ENCODE measurements at places on chromosomes 2 and 18.

DNA sequence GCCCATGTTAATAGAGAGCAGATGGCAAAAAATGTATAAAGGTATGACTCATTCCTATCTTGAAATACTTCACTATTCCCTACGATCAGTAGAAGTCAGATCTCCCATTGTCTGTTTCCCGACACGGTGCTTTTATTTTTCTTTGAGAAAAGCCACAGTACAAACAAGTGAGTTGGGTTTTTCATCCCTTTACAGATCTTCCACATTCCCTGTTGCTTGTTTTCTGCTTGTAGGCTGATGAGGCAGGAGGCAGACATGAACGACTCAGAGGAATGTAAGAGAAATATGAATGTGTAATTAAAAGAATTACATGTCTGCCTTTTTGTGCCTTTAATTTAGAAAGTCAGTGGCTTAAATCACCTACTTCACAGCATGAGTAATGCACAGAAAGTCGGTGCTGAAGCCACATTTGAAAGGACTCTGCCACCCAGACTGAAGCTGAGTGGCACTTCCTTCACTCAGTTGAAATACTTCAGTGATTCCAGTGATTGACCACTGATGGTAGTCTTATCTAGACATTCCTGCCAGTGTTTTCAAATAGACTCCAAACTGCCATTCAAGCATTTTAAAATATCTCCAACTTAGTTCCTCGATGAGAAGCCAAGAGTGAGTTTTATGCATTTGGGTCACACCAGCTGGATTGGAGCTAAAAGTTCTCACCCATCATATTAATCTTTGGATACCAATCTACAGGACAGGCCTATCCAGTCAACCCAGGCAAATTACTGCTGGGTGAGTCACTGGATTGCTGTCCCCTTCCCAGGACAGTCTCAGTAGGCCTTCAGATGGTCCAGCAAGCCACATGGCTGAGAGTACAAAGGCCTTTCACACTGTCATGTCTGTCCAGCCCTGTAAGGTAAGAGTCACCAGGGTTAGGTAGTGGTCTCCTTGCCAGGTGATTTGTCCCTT, 79.0 kb downstream of the COLEC12 start:
- DNase-seq = no peak

- DNase-seq = peak; percentile 13
These were observed 216.4 kb upstream of the MYT1L start for GRCh38 chr2:2547451-2547850.

- no peak for DNase-seq
These were observed 311.7 kb downstream of the XIRP2 start for GRCh38 chr2:167200019-167200418.

- no peak for DNase-seq
These were observed 60.4 kb upstream of the GAREM1 start for GRCh38 chr18:32530947-32531651.

GRCh38 chr2:15391751-15392150, 169.4 kb downstream of the NBAS start:
- DNase-seq = no peak

DNA sequence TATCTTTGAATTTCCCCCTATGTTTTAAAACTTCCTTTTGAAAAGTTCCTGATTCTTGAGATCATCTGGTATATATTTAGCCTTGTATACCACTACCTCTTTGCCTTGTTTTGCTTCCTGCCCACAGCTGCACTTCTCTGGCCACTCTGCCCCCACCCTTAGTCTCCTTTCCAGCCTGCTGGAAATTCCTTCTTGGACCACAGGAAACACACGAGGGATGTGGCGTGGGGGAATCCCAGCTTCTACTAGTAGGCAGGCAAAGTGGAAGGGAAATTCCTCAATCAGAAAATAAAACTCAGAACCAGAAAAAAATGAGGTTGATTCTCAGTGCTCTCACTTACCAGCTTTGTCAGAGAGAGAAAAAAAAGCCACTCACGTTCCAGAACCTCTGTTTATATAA, 13.4 kb downstream of the IL18RAP start:
- DNase-seq = no peak
